Cardiac fibroblast (primary cell): ENCODE measurements at places on chromosomes 7 and 10.
A peak's percentile ranks its signal among the peaks of the same experiment; 100 is the strongest.

- DNase-seq: no peak
These were observed 1.8 kb downstream of the KCNIP2 start for GRCh38 chr10:101841826-101842225.

DNA sequence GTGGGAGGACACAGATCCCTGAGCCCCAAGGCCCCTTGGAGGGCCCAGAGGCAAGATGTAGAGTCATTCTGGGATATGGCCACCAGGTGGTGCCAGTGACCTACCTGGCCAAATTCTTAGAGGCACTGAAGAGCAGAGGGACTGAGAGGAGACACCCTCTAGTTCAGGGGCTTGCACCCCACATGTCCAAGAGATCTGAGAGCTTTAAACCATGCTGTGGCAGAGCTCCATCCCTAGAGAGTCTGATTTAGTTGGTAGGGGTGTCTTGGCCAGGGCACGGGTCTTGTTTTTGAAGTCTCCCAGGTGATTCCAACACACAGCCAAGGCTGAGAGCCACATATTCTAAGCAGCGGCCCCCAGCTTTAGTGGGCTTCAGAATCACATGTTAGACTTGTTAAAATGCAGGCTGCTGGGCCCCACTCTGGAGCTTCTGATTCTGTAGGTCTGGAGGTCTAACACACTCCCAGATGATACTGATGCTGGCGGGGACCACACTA lies 52.5 kb downstream of the PRF1 start:
- DNase-seq: peak; percentile 71

DNA sequence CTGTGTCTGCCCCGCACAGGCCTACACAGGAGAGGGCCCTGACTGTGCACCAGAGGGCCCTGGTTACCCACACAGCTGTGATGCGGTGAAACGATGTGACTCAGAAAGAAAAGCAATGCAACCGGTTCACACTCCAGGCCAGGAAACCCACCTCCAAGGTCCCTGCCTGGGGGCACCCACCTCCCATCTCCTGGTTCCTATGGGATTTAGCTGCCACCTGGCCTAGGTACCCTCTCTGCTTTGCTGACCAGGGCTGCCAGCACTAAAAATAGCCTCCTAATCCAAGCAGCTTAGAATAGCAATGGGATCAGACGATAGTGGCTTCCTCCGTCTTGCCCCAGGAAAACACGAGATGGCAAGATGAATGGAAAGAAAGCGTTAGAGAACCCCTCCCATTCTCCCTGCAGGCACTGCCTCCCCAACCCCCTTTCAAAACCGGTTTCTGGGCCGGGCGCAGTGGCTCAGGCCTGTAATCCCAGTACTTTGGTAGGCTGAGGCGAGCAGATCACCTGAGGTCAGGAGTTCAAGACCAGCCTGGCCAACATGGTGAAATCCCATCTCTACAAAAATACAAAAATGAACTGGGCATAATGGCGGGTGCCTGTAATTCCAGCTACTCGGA lies 12.4 kb downstream of the RBP3 start:
- no peak for DNase-seq

DNA sequence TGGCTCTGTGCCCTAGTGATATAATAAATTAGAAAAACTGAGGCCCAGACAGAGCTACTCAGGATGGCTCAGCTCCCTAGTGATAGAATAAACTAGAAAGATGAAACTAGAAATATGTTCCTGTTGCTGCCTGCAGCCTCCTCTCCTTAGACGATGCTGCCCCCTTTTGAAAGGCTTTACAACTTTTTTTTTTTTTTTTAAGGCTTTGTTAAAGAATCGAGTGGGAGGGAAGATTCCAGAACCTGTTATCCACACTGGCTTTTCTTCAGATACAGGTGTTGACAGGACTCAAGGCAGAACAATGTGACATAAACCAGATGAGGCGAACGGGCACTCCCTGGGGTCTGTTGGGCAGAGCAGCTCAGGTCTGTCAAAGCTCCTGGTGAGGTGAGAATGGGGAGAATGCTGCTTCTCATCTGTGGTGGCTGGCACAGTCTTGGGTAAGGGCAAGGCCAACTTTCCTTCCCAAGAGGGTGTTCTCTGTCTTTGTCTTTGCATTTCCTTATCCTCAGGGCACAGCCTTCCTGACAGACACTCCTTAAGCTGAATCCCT lies 175.1 kb downstream of the COBL start:
- DNase-seq: peak; percentile 69

GRCh38 chr7:42580061-42580460 lies 331.8 kb downstream of the C7orf25 start:
- DNase-seq: no peak

DNA sequence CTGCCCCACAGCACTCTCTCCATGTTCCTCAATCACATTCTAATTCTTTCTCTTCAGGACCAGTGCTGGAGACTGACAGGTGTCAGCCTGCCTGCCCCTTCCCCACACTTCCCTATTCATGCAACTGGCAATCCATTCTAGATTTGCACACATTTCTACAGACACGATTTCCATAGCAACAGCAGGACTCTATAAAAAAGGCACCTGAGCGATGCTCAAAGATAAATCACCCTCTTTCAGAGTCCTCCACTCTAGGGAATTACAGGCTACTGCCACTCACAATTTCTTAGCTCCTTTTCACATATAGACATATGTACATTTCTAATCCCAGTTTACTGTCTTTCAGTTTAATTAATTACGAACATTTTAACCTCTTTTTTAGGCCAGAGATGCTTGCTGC lies 118.1 kb upstream of the ANKRD1 start:
- no peak for DNase-seq

- DNase-seq: peak; percentile 74
These were observed 13.2 kb downstream of the ARHGAP19 start for GRCh38 chr10:97279121-97279815.

- peak; percentile 76 for DNase-seq
These were observed 770 bp downstream of the PLXNA4 start for GRCh38 chr7:132575419-132575981.

DNA sequence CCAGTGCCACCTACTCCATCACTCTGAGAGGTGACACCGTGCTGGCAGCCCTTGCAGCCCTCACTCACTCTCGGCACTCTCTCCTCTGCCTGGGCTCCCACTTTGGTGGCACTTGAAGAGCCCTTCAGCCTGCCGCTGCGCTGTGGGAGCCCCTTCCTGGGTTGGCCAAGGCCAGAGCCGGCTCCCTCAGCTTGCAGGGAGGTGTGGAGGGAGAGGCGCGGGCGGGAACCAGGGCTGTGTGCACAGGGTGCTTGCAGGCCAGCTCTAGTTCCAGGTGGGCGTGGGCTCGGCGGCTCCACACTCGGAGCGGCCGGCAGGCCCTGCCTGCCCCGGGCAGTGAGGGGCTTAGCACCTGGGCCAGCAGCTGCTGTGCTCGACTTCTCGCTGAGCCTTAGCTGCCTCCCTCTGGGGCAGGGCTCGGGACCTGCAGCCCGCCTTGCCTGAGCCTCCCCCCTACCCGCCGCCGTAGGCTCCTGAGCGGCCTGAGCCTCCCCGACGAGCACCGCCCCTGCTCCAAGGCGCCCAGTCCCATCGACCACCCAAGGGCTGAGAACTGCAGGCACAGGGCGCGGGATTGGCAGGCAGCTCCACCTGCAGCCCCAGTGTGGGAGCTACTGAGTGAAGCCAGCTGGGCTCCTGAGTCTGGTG lies 48.7 kb upstream of the SLC35G1 start:
- no peak for DNase-seq

GRCh38 chr10:128973221-128973620 lies 493.8 kb upstream of the MGMT start:
- no peak for DNase-seq

DNA sequence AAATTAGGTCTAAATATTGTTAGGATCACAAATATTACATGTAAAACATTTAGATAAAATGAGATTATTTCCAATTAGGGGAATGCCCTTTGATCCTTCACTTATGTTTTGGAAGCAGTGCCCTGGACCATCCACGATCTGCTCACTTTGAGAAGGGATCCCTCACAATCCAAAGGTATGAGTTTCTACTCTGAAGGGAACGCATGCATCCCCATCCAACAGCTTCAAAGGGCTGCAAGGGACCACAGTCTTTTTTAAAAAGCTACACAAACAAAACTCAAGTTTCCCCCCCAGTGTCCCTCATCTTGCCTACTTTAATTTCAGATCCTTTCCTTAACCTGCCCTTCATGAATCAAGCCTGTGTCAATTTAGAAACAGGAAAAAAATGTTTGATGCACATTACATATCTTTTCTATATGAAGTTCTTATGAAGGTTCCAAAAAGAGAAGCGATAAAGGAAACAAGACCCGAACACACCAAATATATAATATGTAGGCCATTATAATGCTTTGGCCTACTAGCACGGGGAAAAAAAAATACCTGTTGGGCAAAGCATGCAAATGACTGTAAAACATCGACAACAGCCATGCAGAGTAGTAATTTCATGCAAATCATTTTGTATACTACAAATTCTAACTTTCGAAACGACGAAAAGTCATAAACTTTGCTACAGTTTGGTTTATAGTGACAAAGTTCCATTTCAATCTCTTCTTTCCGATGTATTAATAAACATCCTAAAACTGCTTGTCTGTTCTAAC lies 2.0 kb downstream of the EIF3A start:
- no peak for DNase-seq

- DNase-seq: peak; percentile 44
These were observed 36.6 kb upstream of the SPOCK2 start for GRCh38 chr10:72124989-72125388.

- DNase-seq: no peak
These were observed 901.9 kb downstream of the LRMDA start for GRCh38 chr10:76333326-76333725.

DNA sequence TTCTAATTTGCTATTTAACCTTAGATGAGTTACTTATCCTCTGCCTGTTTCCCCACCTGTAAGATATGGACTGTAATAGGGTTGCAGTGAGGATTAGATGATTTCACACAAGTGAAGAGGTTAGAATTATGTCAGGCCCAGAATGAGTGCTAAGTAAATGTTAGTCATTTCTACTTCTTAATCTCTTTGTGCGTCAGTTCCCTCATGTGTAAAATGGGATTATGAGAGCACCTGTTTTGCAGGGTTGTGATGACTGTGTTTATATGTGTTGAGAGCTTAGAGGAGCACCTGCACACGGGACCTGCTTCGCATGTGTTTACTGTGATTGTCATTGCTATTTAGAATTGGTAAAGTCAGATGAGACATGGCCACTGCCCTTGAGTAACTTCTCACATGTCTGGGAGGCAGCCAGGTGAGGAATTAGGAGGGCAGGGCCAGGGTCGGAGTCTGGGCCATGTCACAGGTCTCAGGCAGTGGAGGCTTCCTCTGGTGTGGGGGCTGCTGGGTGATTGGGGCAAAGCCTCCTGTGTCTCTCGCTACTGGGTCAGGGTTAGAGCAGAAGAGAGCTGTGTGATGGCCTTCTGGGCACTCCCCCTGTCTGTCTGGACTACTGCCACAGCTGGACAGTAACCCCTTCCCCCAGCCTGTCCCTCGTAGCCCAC lies 106.7 kb downstream of the WDFY4 start:
- no peak for DNase-seq

DNA sequence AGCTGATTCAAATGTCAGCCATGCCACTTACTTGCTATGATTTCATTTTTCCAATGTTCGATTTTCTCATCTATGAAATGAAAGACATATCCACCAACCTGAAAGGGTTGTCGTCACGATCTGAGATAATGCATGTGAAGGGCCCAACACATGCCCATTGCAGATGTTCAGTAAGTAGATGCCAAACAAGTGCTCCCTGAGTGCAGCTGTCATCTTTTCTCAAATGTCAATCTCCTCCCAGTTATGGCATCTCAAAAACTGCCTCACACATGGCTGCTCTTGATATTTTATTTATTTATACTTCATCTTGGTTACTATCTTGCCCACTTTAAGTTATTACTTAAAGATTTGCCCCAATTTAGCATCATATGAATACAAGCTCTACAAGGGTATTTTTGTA lies 16.8 kb downstream of the CPEB3 start:
- no peak for DNase-seq

DNA sequence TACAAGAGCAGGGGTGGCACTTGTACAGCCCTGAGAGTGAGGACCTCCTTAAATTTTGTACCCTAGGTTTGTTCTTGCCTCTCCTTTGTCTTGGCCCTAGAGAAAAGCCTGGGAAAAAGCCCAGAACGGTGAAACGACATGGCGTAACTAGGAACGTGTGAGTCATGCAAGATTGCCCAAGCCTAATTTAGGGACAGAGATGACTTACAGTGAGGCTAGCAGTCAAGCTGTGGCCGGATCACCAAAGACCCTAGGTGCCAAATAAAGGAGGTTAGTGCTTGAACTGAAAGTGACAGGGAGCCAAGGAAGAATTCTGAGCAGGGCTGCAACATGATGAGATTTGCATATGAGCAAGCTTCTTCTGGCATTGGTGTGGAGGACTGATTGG lies 25.1 kb downstream of the TBXAS1 start:
- DNase-seq: peak; percentile 95

GRCh38 chr10:126569513-126570244 lies 100.8 kb downstream of the C10orf90 start:
- DNase-seq: peak; percentile 68

- no peak for DNase-seq
These were observed 200.6 kb downstream of the GLRX3 start for GRCh38 chr10:130336617-130337304.

- peak; percentile 90 for DNase-seq
These were observed 217.7 kb upstream of the KCND2 start for GRCh38 chr7:120055300-120055699.

DNA sequence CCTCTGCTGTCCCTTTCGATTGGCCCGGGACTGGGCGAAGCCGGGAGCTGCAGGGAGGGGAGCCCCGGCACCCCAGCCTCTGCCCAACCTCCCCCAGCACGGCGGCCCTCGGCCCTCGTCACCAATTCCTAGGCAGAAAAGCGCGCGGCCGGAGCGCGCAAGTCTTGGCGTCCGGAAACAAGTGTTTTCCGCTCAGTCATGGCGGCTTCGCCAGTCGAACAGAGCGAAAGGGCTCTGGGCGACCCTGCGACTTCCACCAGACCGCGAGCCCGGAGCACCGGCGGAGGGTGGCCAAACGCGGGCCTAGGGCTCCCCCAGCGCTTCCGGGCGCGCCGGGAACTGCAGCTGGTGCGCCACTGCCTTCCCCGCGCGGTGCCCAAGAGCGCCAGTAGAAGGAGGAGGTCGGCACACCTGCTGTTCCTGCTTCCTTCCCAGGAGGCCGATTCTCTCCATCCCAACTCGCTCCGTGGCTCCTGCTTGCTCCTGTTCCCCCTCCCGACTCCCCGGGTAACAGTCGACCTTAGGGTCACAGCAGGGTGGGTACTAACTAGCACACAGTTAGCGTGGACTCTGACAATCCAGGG lies 729.9 kb downstream of the ZWINT start:
- DNase-seq: peak; percentile 23

- no peak for DNase-seq
These were observed 182.7 kb downstream of the CCSER2 start for GRCh38 chr10:84511106-84511505.

GRCh38 chr7:44733708-44734481 lies 14.8 kb upstream of the ZMIZ2 start:
- peak; percentile 56 for DNase-seq
